ENCODE measurements at places on chromosomes 7 and 10. TPM values are rescaled to one million over a fixed set of nuclear protein-coding genes. Genes with fewer than 3 reads are reported as not detected.

Gene ARHGEF35
- total RNA-seq: 0.75 TPM

Gene SCIN
- not detected for total RNA-seq

GRCh38 chr7:41020056-41020455 is 682.8 kb downstream of the INHBA start:
- H3K36me3 ChIP-seq: no peaks in the 10 kb centered on the region
- H3K27ac ChIP-seq: no peak overlapping the region
- no peaks in the 10 kb centered on the region for H3K4me1 ChIP-seq
- no peaks in the 10 kb centered on the region for H3K27me3 ChIP-seq
- no peak overlapping the region for H3K4me3 ChIP-seq
- DNase-seq: no peak

GRCh38 chr7:121369462-121369861 is 26.6 kb downstream of the FAM3C start:
- no peak for DNase-seq
- H3K27me3 ChIP-seq: no peaks in the 10 kb centered on the region
- no peaks in the 10 kb centered on the region for H3K4me1 ChIP-seq
- peaks cover 8% of the 10 kb centered on the region for H3K36me3 ChIP-seq
- H3K27ac ChIP-seq: no peak overlapping the region

GRCh38 chr10:100661520-100661919 is 83.9 kb upstream of the PAX2 start:
- no peaks in the 10 kb centered on the region for H3K4me1 ChIP-seq
- no peak overlapping the region for H3K4me3 ChIP-seq
- no peak for DNase-seq
- peaks cover 5% of the 10 kb centered on the region for H3K27me3 ChIP-seq

Gene ZNF107
- total RNA-seq: 0.85 TPM

Gene SH2D4B
- not detected for total RNA-seq

- H3K36me3 ChIP-seq: no peaks in the 10 kb centered on the region
- no peaks in the 10 kb centered on the region for H3K4me1 ChIP-seq
- H3K27me3 ChIP-seq: no peaks in the 10 kb centered on the region
- H3K4me3 ChIP-seq: no peak overlapping the region
These were observed 27.9 kb upstream of the CHCHD3 start for GRCh38 chr7:133109816-133110215.

Gene ZNF775
- 17.1 TPM for total RNA-seq

GRCh38 chr7:47453093-47454061 is 128.5 kb downstream of the TNS3 start:
- peak; percentile 80 for DNase-seq
- peak overlapping the region; percentile 20 for H3K4me3 ChIP-seq
- H3K27ac ChIP-seq: peak overlapping the region; percentile 86
- H3K4me1 ChIP-seq: peaks cover 36% of the 10 kb centered on the region
- no peaks in the 10 kb centered on the region for H3K27me3 ChIP-seq

DNA sequence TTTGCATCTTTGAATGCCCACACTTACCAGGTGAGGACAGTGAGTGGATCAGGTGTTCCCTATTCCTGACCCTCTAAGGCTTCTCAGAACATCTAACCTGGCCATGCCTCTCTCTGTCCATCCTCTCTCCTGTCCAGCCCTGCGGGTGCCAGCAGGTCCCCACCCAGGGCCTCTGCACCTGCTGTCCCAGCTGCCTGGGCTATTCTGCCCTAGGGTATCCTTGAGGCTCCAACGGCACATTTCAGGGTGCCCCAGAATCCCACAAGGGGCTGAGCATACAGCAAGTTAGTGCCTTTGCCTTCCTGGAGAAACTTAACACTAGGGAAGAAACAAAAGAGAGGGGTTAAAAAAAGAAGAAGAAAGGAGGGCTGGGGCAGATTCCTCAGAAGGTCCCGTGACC is 107.4 kb downstream of the UNCX start:
- DNase-seq: no peak
- no peak overlapping the region for H3K4me3 ChIP-seq
- H3K27ac ChIP-seq: no peak overlapping the region
- no peaks in the 10 kb centered on the region for H3K36me3 ChIP-seq
- H3K4me1 ChIP-seq: no peaks in the 10 kb centered on the region

- no peaks in the 10 kb centered on the region for H3K36me3 ChIP-seq
- H3K4me1 ChIP-seq: no peaks in the 10 kb centered on the region
- no peak overlapping the region for H3K27ac ChIP-seq
- DNase-seq: no peak
- H3K27me3 ChIP-seq: no peaks in the 10 kb centered on the region
These were observed 109.3 kb upstream of the HPS1 start for GRCh38 chr10:98556061-98556460.

Gene PAX4
- not detected for total RNA-seq

DNA sequence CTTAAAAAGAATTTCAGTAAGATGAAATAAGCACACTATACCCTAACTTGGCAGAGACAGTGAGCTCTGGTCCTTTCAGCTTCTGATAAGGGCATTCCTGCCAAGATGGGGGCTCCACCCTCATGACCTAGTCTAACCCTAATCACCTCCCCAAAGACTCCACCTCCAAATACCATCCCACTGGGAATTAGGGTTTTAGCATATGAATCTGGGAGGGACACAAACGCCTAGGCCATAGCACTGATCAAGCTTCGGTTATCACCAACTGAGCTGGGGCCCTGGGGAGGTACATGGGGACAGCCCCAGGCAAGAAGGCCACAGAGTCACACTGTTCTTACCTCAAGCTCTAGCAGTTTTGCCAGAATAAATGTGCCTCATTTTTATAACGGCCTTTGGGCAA is 31.4 kb downstream of the PALS2 start:
- H3K4me1 ChIP-seq: no peaks in the 10 kb centered on the region
- no peak overlapping the region for H3K4me3 ChIP-seq
- no peaks in the 10 kb centered on the region for H3K27me3 ChIP-seq
- H3K36me3 ChIP-seq: no peaks in the 10 kb centered on the region

Gene ANXA11
- 237 TPM for total RNA-seq

DNA sequence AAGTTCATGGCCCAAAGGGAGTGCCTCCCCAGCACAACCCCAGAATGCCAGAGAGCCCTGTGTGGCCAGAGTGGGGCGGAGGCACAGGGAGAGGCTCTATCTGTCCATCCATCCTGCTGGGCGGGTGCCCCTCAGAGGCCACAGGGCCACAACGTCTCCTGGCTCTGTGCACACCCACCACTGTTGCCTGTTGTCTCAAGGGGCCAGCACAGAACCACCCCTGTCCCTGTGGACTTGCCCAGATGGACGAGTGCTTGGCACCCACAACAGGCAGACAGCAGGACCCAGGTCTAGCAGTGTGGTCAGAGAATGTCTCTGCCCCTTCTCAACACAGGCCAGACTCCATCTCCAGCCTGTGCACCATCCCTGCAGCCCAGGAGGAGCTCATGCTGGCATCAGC is 92.8 kb downstream of the PAXIP1 start:
- H3K27me3 ChIP-seq: peaks cover 6% of the 10 kb centered on the region
- no peak overlapping the region for H3K4me3 ChIP-seq
- no peaks in the 10 kb centered on the region for H3K36me3 ChIP-seq
- DNase-seq: no peak
- H3K4me1 ChIP-seq: peaks cover 3% of the 10 kb centered on the region

DNA sequence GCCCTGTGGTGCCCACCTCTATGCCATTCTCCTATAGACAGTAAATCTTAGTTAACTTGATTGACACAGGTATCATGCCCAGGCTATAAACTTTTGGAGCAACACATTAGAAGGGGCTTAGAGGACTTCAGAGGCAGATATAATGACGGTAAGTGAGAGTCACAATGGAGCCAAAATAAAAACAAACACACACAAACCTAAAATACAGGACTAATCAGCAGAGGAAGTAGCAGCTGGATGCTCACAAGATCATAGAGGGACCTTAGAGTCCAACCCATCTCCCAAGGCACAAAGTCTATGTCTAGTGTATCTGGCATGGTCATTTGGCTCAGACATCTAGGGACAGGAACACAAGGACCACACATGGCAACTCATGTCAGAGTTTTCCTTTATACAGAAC is 12.3 kb downstream of the SLC13A4 start:
- H3K4me1 ChIP-seq: peaks cover 6% of the 10 kb centered on the region
- DNase-seq: no peak
- H3K36me3 ChIP-seq: no peaks in the 10 kb centered on the region

DNA sequence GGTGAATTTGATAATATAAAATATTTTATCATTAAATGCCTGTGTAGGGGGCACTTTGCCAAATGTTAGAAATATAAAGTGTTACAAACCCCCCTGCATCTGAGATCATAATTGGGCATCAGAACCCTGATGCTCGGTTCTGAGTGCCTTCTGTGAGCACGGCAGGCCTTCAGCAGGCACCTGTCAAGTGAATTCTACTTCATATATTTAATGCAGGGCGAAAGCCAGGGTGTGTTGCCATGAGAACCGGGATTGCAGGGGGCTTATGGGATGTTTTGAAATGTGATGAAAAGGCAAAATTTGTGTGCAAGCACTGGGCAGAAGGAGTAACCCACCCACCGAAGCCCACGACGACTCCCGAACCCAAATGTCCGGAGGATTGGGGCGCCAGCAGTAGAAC is 57.2 kb downstream of the MRC1 start:
- no peak overlapping the region for H3K27ac ChIP-seq
- H3K27me3 ChIP-seq: no peaks in the 10 kb centered on the region
- DNase-seq: no peak
- H3K36me3 ChIP-seq: no peaks in the 10 kb centered on the region
- no peaks in the 10 kb centered on the region for H3K4me1 ChIP-seq
- H3K4me3 ChIP-seq: no peak overlapping the region

DNA sequence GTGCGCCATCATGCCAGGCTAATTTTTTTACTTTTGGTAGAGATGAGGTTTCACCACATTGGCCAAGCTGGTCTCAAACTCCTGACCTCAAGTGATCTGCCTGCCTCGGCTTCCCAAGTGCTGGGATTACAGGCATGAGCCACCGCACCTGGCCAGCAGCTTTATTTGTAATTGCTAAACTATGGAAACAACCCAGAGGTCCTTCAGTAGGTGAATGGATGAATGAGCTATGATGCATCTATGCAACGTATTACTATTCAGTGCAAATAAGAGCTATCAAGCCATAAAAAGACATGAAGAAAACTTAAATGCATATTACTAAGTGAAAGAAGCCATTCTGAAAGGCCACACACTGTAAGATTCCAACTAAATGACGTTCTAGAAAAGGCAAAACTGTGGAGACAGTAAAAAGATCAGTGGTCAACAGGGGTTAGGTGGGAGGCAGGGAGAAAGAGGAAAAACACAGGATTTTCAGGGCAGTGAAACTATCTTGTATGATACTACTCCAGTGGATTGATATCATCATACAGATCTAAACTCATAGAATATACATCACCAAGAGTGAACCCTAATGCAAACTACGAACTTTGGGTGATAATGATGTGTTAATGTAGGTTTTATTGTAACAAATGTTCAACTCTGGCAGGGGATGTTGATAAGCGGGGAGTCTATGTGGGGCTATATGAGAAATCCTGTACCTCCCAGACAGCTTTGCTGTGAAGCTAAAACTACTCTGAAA is 66.7 kb downstream of the PRTFDC1 start:
- H3K27ac ChIP-seq: no peak overlapping the region
- no peaks in the 10 kb centered on the region for H3K4me1 ChIP-seq
- H3K4me3 ChIP-seq: no peak overlapping the region
- H3K36me3 ChIP-seq: no peaks in the 10 kb centered on the region
- DNase-seq: no peak
- H3K27me3 ChIP-seq: no peaks in the 10 kb centered on the region

Gene PIK3AP1
- 5.9 TPM for total RNA-seq

DNA sequence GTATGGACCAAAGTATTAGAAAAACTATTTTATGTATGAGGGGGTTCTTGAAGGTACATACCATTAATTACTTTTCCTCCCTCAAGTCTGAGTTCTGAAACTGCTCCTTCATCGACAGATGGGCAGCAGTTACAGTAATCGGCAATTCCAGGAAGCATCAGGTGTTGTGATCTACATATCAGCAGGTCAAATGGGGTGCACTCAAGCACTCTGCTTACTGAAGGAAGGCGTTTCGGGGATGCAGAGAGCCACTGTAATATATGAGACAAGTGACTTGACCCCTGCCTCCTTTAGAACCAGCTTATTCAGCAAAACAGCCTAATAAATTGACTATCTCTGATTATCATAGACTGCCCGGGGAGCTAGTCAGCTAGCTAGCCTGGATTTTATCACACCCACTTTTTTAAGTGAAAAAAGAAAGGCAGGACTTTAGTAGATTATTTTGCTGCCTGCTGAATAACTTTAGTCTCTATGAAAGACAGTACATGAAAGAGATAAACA is 4.2 kb downstream of the SMNDC1 start:
- no peak overlapping the region for H3K4me3 ChIP-seq
- no peak overlapping the region for H3K27ac ChIP-seq
- H3K36me3 ChIP-seq: peaks cover 74% of the 10 kb centered on the region
- peaks cover 40% of the 10 kb centered on the region for H3K4me1 ChIP-seq
- DNase-seq: no peak

Gene GDF2
- 0.21 TPM for total RNA-seq

DNA sequence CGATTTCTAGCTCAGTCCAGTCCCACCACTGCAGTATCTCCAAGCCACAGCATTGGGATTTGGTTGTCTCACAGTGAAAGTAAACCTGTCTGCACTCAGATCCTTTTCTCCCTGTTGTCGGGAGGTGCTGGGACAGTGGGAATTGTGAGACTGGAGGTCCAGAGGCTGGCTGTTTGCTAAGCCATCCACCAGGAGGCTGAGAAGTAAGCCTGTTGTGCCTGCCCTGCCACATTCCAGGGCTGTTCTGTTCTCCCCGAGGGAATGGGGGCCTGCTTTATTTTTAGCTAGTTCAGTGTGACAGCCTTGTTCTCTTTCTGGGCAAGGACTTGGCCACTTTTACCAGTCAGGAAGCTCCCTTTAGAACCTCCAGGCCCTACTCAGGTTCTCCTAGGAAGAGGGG is 54.9 kb downstream of the HK1 start:
- peak overlapping the region; percentile 90 for H3K27ac ChIP-seq
- H3K27me3 ChIP-seq: no peaks in the 10 kb centered on the region
- peaks cover 91% of the 10 kb centered on the region for H3K4me1 ChIP-seq
- no peaks in the 10 kb centered on the region for H3K36me3 ChIP-seq
- peak; percentile 90 for DNase-seq
- no peak overlapping the region for H3K4me3 ChIP-seq

Gene GNB2
- 500 TPM for total RNA-seq

Gene SEC31B
- 9.2 TPM for total RNA-seq

DNA sequence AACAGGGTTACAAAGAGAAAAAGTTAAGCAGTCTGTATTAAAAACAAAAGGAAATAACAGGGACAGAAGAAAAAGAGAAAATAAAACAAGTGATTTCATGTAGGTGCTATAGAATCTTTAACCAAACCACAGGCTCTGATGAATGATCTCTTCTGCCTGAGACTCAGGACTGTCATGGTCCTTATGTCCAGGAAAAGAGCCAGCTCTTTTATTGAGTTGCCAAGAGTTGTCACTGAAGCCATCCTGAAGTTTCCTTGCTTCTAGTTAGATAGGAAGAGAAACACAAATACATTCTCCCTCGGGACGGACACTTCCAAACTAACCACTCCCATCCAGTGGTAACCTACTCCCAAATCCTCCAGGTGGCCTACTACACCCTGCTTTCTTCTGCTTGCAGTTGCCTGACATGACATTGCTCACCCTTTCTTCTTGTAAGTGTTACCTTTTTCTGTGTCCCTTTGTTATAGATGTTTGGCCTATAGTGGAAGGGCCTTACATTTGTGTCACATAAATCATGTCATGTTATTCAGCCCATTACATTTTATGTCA is 346.7 kb downstream of the NRG3 start:
- no peaks in the 10 kb centered on the region for H3K4me1 ChIP-seq
- no peaks in the 10 kb centered on the region for H3K27me3 ChIP-seq
- no peak overlapping the region for H3K4me3 ChIP-seq
- H3K27ac ChIP-seq: no peak overlapping the region
- no peaks in the 10 kb centered on the region for H3K36me3 ChIP-seq

- H3K4me3 ChIP-seq: no peak overlapping the region
- H3K36me3 ChIP-seq: no peaks in the 10 kb centered on the region
- H3K27ac ChIP-seq: no peak overlapping the region
- H3K27me3 ChIP-seq: no peaks in the 10 kb centered on the region
- peak; percentile 45 for DNase-seq
- no peaks in the 10 kb centered on the region for H3K4me1 ChIP-seq
These were observed 36.7 kb upstream of the SHH start for GRCh38 chr7:155848691-155849669.

Gene KCNH2
- total RNA-seq: not detected
